H1 (cell line): ENCODE measurements at places on chromosomes 1 and 21. TPM values are rescaled to one million over a fixed set of nuclear protein-coding genes. Genes with fewer than 3 reads are reported as not detected.

SERPINC1 gene
- polyA plus RNA-seq = 0.08 TPM in 1 of 2 replicates, not detected in the other

CHIA gene
- polyA plus RNA-seq = not detected in 2 replicates

SPRR2F gene
- 0.49 and 0.50 TPM in 2 replicates for polyA plus RNA-seq

KIF17 gene
- polyA plus RNA-seq = 6.9 and 10.5 TPM in 2 replicates

CFHR4 gene
- not detected in 2 replicates for polyA plus RNA-seq

CLCA1 gene
- polyA plus RNA-seq = not detected in 2 replicates

ECE1 gene
- 21.4 and 26.7 TPM in 2 replicates for polyA plus RNA-seq

ESPN gene
- polyA plus RNA-seq = 5.2 and 13.4 TPM in 2 replicates

QSOX1 gene
- 97.7 and 138 TPM in 2 replicates for polyA plus RNA-seq

RAD54L gene
- polyA plus RNA-seq = 42.4 and 43.5 TPM in 2 replicates

FGR gene
- 0.86 and 0.95 TPM in 2 replicates for polyA plus RNA-seq

IL20 gene
- not detected in 2 replicates for polyA plus RNA-seq

TMPRSS2 gene
- polyA plus RNA-seq = 10.5 and 11.0 TPM in 2 replicates

MARK1 gene
- polyA plus RNA-seq = 5.5 and 8.9 TPM in 2 replicates

PRAMEF7 gene
- not detected in 2 replicates for polyA plus RNA-seq

SSX2IP gene
- 2.2 and 4.0 TPM in 2 replicates for polyA plus RNA-seq

NOS1AP gene
- polyA plus RNA-seq = 2.4 and 4.9 TPM in 2 replicates

CROCC gene
- polyA plus RNA-seq = 12.1 and 24.9 TPM in 2 replicates

TFF2 gene
- polyA plus RNA-seq = not detected in 2 replicates

KRTAP25-1 gene
- polyA plus RNA-seq = not detected in 2 replicates

OR2T29 gene
- polyA plus RNA-seq = not detected in 2 replicates

PLA2G2D gene
- polyA plus RNA-seq = not detected in 2 replicates

LCE3E gene
- polyA plus RNA-seq = not detected in 2 replicates

LCA5L gene
- 0.11 and 0.20 TPM in 2 replicates for polyA plus RNA-seq

AGTRAP gene
- polyA plus RNA-seq = 192 and 261 TPM in 2 replicates

FOXD2 gene
- not detected in 2 replicates for polyA plus RNA-seq

FHAD1 gene
- polyA plus RNA-seq = 0.39 TPM in 2 replicates

BSND gene
- 0.52 and 0.68 TPM in 2 replicates for polyA plus RNA-seq

FGGY gene
- 12.0 and 12.5 TPM in 2 replicates for polyA plus RNA-seq

PPIAL4G gene
- not detected in 2 replicates for polyA plus RNA-seq

PADI2 gene
- polyA plus RNA-seq = 1.6 and 2.5 TPM in 2 replicates

OR2T35 gene
- polyA plus RNA-seq = not detected in 2 replicates
